ENCODE measurements at places on chromosomes 5 and 9.

DNA sequence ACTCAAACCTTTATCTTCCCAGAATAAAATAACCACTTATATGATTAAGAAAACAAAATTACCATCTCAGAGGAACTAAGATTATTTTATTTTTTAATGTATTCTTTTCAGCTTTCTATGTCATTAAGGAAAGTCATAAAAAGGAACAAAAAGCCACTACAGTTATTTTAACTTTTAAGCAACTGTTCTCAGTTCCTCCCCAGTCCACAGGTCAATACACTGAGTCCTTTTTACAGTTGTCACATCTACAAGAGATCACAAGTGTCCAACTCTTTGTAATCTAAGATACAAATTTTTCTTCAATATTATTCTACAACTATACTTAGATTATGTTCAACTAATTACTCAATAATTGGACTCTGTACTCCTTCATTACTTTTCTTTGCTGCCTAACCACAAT lies 782.8 kb upstream of the ACO1 start:
- no peak for DNase-seq

GRCh38 chr9:135741276-135742219 lies 39.6 kb downstream of the KCNT1 start:
- DNase-seq = no peak

DNA sequence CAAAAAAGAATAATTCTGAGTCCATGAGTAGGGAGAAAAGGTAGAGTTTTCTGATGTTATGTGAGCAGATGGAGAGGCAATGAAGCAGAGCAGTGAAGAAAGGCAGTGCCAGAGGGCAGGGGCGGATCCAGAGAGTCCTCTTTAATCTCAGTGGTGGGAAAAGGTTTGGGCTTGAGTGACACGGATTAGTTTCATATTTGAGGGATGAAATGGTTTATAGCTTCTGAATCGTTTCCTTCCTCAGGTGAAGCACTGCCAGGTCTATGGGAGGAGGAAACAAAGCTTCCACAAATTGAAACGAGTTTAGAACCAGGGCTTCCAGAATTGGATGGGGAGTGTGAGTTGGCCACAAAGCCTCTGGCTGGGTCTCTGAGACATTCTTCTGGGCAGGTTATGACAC lies 517.0 kb upstream of the PAPPA start:
- no peak for DNase-seq

GRCh38 chr9:16085167-16085726 lies 532.4 kb downstream of the CCDC171 start:
- no peak for DNase-seq

DNA sequence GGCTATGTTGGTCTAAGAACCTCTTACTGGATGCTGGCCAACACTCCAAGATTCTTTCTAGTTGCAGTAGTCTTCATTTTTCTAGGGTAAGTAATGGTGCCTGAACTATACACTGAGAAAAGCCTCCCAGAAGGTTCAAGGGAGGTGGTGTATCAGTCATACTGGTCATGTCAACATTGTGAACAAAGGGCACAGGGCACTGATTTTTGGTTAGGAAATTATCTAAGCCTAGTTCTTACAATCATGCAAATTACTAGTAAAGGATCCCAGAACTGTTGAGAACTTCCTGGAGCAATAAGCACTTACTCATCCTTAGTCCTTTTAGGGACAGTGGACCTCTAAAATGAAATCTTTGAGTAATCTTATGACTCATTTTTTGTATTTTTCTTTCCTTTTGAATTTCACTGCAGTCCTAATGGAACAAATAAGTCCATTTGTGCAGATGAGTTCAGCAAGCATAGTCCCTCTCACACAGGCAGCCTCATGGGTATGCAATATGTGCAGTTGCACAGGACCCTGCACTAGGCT lies 21.1 kb upstream of the CDC42SE2 start:
- no peak for DNase-seq

DNA sequence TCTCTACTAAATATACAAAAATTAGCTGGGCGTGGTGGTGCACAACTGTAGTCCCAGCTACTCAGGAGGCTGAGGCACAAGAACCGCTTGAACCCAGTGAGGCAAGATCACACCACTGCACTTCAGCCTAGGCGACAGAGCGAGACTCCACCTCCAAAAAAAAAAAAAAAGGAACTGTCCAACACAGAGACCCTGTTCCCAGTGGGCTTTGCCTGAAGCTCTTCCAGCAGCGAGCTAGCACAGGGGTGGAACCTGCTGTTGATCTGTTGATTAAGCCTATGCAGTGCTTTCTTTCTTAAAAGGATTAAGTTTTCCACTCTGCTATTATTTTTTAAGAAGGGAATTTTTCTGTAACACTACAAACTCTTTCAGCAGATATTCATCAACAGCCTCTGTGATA lies 171.0 kb upstream of the TUT7 start:
- DNase-seq = no peak

DNA sequence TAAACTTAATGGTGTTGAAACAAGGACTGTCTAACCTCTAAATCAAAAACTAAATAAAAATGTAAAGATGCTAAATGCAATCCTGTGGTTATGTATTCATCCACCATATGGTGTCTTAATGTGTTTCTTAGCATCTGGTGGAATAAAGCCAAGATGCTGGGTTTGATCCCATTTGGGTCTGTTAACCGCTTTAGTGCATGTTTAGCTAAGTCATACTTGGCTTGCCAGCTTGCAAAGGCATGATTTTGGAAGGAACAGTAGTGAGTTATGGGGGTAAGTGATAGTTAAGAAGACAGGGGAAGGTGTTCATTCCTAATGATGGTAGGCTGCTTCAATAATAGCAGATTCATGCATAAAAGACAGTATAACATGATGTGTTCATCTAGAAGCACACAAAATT lies 139.0 kb upstream of the SLC27A6 start:
- no peak for DNase-seq

- DNase-seq = no peak
Measured at GRCh38 chr9:125959951-125960619, 212.9 kb downstream of the PBX3 start.

DNA sequence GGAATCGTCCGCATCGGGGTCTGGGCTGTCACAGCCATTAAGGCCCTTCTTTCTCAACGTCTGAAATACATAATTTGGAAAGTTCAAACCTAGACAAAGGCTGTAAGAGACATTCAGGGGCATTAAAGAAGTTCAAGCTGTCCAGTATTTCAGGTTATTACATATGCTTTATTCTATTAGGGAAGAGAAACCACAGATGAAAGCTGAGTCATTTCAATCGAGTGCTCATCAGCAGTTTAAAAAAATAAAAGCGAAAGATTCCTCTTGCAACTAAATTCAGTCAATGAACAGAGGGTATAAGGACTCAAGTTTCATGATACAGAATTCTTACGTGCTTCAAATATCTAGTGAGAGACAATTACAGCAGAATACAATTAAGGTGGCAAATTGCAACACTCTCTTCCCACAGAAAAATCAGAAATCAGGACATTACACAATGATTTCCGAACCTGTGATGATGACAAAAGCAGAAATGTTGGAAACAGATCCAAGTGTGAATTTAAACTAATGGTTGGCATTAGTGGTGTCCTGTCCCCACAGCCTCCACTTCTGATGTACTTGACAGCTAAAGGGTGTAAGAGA lies 121.6 kb downstream of the MEF2C start:
- no peak for DNase-seq

DNA sequence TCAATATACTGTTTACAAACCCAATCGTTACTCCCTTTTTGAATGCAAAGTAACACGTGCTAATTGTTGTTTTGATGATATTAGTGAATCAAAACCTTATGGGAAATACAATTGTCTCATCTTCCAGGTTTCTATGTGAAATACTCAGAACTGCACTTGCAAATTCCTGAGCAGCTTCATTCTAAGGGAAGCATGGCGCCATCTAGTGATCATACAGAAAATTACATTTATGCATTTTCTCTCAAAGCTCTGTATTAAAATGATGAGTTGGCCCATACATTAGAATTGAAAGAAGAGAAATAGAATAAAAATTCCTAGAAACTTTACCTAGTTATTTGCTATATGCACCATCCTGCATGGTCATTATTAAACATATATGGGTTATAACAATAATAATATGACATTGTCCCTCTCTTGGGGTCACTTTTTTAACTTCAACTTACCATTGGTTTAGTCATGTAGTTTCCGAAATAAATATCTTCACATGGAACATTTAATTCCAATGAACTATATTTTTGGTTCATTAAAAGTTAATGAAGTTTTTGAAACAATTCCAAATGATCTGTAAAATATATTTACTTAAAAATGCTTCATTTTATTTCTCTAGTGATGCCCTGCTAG lies 220.0 kb downstream of the PDE4D start:
- no peak for DNase-seq

GRCh38 chr5:111834926-111835599 lies 78.1 kb upstream of the NREP start:
- no peak for DNase-seq

DNA sequence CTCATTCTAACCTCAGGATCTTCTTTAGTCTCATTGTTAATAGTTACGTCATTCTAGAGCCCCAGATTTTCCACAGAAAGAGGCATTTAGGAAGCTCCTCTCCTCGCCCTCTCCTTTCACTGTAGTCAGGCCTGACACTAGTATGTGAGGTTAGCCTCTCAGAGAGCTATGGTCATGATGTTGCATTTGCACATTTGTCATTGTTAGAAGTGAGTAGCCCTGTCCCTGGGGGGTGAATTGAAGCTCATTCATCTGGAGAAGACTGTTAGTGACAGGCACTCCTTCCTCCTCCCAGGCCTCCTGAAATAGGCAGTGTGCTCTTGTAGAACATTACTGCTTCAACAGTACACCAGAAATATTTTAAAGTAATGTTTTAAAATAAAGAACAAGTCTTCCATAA lies 26.6 kb upstream of the LRRTM2 start:
- no peak for DNase-seq

GRCh38 chr5:142507531-142508372 lies 178.1 kb downstream of the FGF1 start:
- DNase-seq = no peak

Measured in stimulated activated CD4-positive, alpha-beta T cell treated with anti-CD3 and anti-CD28 coated beads, Interleukin-12 subunit alpha, Interleukin-12 subunit beta, amount 100 ng/mL, for 48 hours (primary cell).